ENCODE measurements at places on chromosomes 13 and 19.

DNA sequence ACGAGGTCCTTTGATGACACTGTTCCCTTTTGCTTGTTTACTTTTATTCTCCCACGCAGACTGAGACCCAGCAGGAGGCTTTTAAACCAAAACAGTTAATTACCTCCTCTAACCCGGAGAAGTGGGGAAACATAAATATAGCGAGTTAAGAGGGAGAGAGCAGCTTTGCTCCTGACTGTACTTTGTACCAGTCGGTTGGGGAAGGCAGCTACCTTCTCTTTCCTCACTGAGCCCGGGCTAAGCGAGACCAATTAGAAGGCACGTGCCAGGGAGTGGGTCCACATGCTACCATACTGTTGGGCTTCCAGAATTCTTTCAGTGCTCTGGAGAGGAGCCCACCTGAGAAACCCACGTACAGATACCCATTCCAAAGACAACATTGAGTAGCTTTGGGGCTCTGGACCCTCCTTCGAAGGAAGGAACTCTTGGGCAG, 124.2 kb downstream of the ZIC5 start:
- DNase-seq: no peak

DNA sequence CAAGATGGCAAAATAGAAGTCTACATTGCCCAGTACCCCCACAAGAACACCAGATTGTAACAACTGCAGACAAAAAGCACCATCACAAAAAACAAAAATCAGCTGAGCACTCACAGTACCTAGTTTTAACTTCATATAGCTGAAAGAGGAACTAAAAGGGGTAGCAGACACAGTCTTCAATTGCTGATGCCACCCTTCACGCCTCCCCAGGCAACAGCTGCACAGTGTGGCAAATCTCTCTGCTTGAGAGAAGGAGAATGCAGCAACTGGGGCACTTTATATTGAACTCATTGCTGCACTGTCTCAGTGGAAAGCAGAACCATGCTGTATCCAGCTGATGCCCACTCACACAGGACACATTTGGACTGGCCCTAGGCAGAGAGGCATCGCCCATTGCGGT, 2714.5 kb upstream of the PCDH20 start:
- DNase-seq: no peak

GRCh38 chr13:114099918-114100445, 32.4 kb downstream of the RASA3 start:
- DNase-seq: peak; percentile 33

GRCh38 chr13:97114651-97115050, 107.5 kb upstream of the MBNL2 start:
- DNase-seq: no peak

DNA sequence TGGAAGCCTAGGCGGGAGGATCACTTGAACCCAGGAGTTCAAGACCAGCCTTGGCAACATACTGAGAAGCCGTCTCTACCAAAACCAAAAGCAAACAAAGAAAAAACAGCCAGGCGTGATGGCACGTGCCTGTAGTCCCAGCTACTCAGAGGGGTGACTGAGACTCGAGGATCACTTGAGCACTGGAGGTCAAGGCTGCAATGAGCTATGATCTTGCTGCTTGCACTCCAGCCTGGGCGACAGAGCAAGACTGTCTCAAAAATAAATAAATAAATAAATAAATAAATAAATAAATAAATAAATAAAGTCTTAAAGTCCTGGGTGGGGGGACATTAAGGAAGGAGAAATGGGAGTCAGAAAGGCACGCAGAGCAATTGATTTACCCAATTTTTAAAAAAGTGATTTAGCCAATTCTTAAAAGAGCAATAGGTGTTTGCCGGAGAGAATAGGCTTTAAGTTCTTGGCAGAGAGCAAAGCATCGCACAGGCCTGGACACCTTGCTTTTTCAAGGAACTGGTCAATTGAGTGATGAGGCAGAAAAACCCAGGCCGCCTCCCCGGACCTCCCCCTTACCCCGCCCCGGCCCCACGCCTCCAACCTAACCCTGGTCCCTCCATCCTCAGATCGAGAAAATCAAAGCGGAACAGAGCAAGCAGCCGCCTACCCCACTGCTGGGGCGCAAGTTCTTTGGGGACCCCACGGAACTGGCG, 9.5 kb upstream of the SHKBP1 start:
- DNase-seq: no peak

DNA sequence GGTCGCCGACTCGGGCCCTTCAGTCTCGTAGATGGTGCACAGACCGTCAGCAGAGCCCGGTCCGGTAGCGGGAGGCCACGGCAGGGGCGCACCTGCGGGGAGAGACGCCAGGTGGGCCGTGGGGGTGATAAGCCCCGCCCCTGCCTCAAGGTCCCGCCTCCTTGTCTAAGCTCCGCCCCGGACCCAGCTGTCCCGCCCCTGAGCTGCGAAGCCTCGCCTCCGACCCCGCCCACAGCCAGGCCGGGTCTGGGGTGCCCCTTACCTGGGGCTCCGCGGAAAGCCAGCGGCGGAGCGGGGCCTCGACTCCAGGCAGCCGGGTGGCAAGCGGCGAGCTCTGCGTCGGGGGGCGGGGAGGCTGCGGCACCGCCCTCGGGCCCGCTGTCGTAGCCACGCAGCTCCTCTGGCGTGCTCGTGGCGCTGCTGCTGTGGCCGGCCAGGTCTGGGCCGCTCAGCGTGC, 4.7 kb downstream of the PRR36 start:
- no peak for DNase-seq

DNA sequence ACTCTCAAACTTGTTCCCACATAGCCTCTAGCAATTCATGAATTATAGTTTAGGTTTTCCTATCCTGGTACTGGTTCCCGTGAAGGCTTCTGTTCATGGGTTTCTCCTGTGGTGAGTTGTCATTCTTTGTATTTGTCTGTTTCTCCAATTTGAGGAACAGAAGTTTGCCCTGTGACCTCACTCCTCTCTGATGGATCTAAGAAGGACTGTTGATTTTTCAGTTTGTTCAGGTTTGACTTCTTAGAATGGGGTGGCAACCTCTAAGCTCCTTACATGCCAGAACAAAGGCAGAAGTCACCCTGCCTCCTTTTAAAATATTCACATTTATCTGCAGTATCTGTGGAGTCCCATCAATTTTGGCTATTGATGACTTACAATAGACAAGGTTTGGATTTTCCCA, 354.0 kb downstream of the SPRY2 start:
- no peak for DNase-seq

- DNase-seq: no peak
Measured at GRCh38 chr13:74920361-74920760, 561.6 kb downstream of the TBC1D4 start.

GRCh38 chr13:99802416-99802815, 169.2 kb downstream of the ZIC5 start:
- DNase-seq: no peak

DNA sequence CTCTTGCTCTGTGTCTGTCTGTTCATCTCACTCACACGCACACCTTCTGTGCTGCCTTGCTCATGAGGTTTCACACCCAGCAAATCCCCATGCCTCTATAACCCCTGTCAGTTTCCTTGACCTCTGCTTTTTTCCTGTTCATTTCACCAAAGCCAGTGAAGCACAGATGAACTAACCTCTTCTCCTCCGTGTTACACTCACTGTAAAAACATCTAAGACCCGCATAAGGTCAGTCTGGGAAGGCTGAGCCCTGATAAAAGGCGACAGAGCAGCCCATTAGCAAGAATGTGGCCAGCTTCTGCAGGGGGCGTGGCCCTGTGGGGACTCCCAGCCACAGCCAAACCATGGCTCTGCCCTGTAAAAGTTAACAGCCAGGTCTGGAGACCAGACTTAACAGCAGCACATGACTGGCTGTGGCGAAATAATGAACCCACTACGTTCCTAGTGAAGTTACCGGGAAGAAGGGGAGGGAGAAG, 42.8 kb upstream of the NPAS1 start:
- no peak for DNase-seq

- DNase-seq: peak; percentile 42
Measured at GRCh38 chr13:36297366-36298338, at the start of gene CCDC169. CCDC169 (minus strand) TSS chr13:36297814; CDS start chr13:36297719, 95 bp downstream.

DNA sequence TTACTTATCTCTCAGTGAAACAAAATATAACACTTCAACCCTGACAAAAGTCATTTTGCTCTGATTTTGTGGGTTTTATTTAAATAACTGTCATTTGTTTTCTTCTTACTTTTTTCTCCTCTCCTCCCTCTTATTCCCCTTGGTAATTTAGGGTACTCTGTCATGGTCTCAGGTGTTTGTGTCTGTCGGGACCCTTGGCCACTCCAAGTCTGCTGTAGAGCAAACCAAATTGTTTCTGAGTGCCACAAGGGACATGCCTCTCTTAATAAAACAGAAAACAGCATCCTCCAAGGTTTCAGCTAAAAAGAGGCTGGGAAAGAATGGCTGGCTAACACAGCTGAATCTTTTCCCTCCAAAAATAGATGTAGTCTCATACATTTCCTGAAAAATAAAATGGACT, 573.1 kb upstream of the KLF12 start:
- no peak for DNase-seq

DNA sequence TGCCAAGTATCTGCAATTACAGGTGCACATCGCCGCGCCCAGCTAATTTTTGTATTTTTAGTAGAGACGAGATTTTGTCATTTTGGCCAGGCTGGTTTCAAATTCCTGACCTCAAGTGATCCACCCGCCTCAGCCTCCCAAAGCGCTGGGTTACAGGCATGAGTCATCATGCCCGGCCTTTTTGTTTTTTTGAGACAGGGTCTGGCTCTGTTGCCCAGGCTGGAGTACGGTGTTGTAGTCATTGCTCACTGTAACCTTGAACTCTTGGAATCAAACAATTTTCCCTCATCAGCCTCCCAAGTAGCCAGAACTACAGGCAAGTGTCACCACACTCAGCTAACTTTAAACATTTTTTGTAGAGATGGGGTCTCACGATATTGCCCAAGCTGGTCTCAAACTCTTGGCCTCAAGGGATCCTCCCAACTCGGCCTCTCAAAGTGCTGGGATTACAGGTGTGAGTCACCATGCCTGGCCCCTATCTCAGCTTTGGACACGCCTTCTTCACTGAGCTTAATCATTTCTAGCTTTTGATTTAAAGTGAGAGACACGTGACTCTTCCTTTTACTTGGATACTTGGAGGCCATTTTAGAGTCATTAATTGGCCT, 4.0 kb upstream of the IRGC start:
- no peak for DNase-seq

- no peak for DNase-seq
Measured at GRCh38 chr19:40231544-40232424, 5.3 kb upstream of the CCNP start.

- no peak for DNase-seq
Measured at GRCh38 chr13:33079960-33080359, 63.7 kb downstream of the KL start.

GRCh38 chr19:29681422-29682235, 16.4 kb downstream of the PLEKHF1 start:
- DNase-seq: no peak

DNA sequence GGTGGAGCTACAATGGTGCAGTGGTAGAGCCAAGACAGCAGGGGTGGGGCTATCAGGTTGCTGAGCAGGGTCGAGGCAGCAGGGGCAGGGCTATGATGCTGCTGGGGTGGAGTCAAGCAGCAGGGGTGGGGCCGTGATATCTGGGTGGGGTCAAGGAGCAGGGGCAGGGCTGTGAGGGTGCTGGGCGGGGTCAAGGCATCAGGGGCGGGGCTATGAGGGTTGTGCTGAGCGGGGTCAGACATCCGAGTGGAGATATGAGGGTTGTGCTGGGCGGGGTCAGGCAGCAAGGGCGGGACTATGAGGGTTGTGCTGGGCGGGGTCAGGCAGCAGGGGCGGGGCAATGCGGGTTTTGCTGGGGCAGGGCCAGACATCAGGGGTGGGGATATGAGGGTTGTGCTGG, 14.7 kb downstream of the HCN2 start:
- no peak for DNase-seq

DNA sequence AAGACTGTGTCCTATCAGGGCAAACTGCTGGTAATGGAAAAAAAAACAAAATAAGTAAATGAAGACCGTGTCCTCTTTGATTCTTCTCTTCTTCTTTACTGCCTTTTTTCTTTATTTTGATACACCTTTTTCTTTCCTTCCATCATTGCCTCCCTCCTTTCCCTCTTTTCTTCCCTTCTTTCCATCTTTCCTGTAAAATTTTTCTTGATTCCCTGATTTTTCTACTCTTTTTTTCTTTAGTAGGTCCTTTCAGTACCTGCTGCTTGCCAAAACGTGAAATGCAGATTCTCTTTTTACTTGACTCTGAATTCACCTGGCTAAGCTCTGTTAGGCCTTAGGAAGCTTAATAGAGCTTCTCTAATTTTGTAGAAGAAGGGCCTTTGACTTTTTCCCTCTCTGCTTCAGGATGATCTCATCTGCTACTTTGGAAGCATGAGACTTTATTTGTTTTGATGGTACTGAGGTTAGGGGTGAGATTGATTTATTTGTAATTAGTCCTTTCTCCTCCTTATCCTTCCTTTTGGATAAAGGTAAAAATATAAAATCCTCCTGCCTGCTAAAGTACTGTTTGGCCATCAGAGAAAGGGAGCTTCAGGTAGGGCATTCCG, 19.2 kb downstream of the LSM14A start:
- no peak for DNase-seq

GRCh38 chr13:90884066-90884465, 463.4 kb upstream of the MIR17HG start:
- no peak for DNase-seq

- no peak for DNase-seq
Measured at GRCh38 chr13:98214008-98214643, 37.1 kb upstream of the RNF113B start.

DNA sequence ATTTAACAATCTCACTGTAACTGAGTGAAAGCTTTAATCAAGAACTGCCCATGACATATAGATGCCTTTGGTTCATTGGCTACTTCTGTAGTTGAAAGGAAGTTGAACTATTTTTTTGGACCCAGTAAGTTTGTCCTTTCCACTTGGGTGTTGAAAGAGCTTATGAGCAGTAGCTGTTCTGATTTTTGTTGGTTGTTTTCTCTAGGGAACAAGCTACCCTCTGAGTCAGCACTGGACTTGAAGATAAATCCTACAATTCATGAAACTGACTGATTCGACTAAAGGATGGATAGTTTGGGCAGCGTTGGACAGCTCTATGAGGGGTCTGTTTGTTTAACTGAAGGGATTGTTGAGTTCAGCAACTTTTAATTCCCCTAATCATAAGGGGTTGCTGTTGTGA, 101.0 kb downstream of the PAN3 start:
- DNase-seq: no peak

DNA sequence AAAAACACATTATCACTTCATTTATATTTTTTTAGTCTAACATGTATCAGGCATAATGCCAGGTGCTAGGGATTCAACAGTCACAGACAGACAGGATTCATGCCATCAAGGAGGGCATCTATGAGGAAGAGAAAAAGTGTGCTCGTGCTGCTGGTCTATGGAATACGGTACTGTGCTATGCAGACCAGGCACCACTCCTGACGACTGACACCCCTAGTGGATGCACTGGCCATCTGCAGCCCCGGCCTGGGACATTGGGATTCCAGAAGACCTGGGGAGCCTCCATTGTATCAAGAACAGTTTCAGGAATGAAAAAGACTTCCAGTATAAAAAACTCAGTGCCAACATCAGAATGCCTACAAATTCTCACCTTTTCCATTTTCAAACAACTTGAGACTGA, 94.0 kb downstream of the KLF12 start:
- DNase-seq: no peak

DNA sequence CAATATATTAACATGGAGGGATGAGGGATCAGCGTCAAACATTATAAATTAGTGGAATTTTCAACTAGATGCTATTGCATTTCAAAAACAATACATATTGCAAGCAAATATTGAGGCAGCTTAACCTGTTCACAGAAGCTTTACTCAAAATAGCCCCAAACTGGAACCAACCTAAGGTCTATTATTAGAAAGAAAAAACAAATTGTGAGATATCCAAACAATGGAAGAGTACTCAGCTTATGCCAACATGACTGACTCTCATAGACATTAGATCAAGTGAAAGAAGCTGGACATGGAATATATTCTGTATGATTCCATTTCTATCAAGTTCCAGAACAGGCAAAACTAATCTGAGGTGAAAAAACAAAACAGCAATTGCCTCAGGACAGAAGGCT, 27.6 kb upstream of the NEK3 start:
- DNase-seq: no peak
